ENCODE measurements at places on chromosomes 11 and 22.

DNA sequence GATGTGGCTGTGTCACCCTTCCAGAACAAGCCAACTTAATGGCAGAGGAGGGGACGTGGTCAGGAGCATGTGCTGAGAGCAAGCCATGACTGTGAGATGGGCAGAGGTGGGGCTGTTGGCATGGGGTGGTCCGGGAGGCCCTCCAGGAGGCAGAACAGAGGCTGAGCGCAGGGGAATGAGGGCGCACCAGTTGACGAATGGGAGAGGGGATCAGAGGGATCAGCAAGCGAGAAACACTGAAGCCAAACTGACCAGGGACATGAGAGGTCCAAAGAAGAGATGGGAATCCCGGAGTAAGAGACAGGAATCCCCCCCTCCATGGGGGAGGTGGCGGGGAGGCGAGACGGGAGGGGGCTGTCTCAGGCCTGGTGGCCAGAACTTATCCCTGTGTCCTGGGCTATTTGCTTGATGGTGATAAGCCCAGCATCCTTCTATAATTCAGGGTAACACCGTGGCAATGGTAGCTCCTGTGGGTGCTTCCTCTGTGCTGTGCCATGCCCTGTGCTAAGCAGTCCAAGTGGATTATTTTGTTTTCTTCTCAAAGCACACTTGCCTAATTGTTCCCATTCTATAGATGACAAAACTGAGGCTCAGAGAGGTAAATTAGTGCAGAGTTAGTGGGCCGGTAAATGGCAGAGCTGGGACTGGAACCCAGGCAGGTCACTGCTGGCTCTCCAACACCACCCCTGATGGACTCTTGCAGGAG lies 83.4 kb upstream of the SHISAL1 start:
- no peak for DNase-seq

GRCh38 chr11:70877151-70877550 lies 375.2 kb downstream of the SHANK2 start:
- DNase-seq, result no peak

GRCh38 chr22:36860821-36861659 lies at the start of gene NCF4:
TSS of gene NCF4 (plus strand) at chr22:36861006. CDS start at chr22:36861172, 166 bp downstream.
- DNase-seq, result peak; percentile 44

- DNase-seq, result no peak
Observed at GRCh38 chr11:128231845-128232410, 355.4 kb downstream of the ETS1 start.
